Hematopoietic multipotent progenitor cell treated with erythropoietin and hydrocortisone succinate and interleukin-3 and kit ligand, for 4 days (in vitro differentiated cells): ENCODE measurements at places on chromosomes 2 and 18.

DNA sequence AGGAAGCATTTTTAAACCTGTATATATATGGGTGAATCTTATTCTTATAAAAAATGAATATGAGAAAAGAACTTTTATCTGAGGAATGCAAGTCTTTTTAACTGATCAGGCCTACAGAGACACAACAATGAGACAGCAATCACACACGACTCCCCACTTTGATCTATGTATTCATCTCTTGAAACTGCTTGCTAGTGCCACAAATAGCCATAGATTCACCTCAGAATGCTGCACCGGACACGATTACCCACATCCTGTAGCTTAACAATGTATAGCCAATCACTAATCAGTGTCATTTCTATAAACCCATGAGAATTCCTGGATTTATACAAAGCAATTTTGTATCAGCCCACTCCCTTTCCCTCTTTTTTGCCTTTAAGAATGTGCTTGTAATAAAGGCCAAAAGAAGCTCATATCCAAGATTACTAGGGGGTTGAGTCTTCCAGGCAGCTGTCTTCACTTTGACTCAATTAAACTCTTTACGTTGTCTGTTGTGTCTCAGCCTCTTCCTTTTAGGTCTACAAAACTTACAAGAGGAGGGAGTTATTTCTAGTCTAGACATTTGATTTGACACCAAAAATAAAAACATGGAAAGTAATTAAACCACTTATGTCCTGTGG is 94.9 kb downstream of the MBD2 start:
- DNase-seq: no peak

DNA sequence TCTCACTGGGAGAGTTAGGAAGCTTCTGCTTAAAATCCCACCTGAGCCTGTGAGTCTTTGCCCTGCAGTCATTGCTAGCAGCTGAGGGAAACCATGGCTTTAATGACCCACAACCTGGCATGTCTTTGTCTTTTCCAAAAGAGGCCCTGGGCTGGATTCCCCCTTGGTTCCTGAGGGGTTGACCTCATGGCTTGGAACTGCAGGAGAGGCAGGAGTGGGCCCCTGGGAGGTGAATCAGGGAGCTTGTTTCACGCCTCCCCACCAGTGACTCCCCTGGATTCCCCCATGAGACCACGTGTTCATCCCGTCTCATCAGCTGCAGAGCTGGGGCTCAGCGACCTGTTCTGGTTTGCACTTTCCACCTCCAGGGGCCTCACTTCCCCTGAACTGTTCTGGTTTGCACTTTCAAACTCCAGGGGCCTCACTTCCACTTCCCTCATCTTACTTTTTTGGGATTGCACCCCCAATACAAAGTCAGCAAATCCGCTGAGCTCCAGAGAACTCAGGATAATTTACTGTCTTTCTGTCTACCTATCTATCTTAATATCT is 58.5 kb upstream of the TMEM18 start:
- no peak for DNase-seq

DNA sequence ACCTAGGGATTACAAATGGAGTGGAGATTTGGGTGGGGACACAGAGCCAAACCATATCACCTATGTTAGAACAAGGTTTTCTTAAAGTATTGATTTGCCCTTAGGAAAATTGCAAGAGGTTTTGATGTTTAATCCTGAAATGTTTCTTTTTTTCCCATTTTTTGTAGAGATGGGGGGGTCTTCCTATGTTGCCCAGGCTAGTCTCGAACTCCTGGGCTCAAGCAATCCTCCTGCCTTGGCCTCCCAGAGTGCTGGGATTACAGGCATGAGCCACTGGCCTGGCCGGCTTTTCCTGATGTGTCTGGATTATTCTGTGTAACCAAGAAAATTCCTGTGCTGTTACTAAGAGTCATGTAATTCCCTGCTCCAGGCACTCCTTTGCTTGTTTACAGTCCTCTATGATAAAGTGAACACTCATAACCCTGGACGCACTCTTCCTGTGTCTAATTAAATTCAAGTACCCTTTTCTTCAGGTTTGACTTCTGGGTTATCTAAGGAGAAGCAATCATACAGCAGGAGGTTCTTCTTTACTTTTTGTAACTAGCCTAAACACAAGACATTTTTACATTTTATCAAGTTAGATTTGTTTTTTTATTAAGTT is 15.0 kb upstream of the CTDP1 start:
- no peak for DNase-seq

DNA sequence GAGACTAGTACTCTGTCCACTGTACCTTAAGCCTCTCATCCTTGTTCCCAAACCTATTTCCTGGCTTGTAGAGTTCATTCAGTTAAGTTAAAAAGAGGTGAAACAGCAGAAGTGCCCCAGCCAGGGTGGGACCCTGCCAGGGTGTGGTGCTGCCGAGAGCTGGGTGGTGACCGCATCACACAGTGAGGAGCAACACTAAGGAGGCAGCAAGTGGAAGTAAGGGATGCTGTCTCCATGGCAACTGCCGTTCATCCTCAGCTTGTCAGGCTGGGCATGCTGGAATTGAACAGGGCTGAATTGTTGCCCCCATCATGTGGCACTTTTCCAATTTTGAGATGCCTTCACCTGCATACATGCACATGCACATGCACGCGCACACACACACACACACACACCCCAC is 77.0 kb downstream of the VSNL1 start:
- no peak for DNase-seq

GRCh38 chr2:239586651-239587310 is 186.0 kb upstream of the HDAC4 start:
- no peak for DNase-seq

DNA sequence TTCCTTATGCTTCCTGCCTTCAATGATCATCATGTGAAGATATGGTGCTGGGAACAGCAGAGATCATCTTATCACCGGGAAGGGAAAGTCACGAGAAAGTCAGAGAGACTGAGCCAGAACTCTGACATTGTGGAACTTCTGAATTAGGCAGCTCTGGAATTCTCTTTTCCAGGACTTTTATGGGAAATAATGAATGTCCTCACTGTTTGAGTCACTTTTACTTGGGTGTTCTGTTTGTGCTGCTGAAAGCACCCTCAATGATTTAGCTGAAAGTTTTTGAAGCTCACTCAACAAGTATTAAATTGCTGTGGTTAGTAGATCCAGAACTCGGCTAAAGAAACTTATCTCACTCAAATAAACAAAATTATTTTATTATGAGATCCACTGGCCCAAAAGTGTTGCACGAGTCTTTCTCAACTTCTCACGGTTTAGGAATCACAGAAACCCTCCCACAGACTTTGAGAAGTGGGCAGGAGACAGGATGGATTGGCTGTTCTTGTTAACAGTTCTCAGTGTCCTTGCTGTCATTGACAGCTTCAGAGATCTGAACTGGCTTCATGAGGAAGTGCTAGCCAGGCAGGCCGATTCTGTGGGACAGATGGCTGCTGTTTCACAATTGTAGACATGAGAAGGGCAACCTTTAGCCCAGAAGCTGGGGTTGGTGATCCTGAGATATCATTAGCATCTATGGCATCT is 26.4 kb upstream of the ATRAID start:
- peak; percentile 81 for DNase-seq

GRCh38 chr2:177753682-177754491 is 318.7 kb downstream of the PDE11A start:
- DNase-seq: peak; percentile 79

DNA sequence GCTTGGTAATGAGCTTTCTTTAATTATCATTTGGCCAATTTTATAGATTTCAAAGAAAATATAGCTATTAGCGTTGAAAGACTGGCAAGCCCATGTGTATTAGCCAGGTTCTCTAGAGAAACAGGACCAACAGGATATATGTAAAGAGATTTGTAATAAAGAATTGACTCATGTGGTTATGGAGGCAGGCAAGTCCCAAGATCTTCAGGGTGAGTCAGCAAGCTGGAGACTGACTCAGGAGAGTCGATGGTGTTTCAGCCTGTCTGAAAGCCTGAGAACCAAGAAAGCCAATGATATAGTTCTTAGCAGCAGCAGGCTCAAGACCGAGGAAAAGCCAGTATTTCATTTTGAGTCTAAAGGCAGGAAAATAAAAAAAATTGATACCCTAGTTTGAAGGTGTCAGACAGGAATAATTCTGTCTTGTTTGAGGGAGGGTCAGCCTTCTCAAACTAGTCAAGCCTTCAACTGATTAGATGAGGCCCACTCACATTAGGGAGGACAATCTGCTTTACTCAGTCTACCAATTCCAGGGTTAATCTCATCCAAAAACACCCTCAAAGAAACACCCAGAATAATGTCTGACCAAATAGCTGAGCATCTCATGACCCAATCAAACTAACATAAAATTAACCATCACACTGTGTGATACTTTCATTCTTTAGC is 78.3 kb upstream of the CRIM1 start:
- DNase-seq: no peak

DNA sequence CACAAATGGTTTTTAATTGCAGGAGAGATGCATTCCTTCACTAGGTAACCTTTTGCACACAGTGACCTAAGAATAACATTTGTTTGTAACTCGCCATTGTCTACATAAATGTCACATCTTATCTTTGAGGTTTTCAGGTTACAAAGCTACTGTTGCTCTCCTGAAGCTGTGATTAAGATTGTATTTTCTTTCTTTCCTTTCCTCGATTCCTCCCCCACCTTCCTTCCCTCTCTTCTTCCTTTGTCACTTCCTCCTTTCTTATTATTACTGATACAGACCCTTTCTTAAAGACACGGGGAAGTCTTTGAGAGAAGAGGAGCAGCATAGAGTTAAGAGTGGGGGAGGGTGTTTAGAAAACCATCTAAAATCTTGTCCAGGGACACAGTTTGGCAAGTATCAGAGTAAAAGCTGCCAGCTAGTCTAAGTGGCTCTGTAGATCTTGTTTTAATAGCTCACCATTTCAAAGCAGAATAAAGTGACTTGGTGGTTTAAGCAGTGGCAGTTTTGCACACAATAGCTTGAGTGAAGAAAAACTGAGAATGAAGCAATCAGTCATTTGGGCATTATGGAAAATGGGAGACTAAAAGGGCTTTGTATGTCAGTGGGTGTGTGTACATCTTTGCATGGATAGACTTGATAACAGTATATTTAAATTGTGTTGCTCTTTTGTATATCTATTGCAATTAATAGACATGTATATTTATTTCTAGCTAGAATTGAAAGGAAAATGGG is 10.9 kb downstream of the CERS6 start:
- DNase-seq: peak; percentile 43

DNA sequence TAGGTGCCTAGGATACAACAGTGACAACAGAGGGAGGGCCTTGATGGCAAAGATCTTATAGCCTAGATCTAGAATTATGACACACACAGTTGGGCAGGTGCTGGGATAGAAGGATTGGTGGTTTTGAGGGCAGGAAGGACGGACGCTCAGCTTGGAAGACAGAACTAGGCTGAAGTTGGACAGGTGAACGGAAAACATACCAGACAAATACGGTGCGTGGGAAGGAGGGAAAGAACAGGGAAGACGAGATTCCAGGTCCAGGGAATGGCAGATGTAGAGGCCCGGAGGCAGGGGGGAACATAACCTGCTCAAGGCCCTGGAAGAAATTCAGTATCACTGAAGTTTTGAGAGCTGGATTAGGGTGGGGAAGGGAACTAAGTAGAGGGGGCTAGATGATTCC is 40.8 kb downstream of the CRACDL start:
- no peak for DNase-seq
